ENCODE measurements at places on chromosomes 3 and 15. TPM values are rescaled to one million over a fixed set of nuclear protein-coding genes. Genes with fewer than 3 reads are reported as not detected.

Gene C15orf61
- 4.0 TPM for total RNA-seq

Gene GOLGA8K
- total RNA-seq, result 0.38 TPM

Gene TRIM42
- total RNA-seq, result not detected

Gene OSBPL10
- total RNA-seq, result 11.4 TPM

Gene MRAS
- total RNA-seq, result 11.0 TPM

Gene TLR9
- total RNA-seq, result not detected

Gene UBA7
- total RNA-seq, result 0.48 TPM
